ENCODE measurements at places on chromosomes 6 and 20. TPM values are rescaled to one million over a fixed set of nuclear protein-coding genes. Genes with fewer than 3 reads are reported as not detected.

TBXT gene
- not detected for total RNA-seq

- no peak overlapping the region for H3K4me3 ChIP-seq
- H3K4me1 ChIP-seq: peaks cover 9% of the 10 kb centered on the region
- H3K27ac ChIP-seq: no peak overlapping the region
- peaks cover 10% of the 10 kb centered on the region for H3K36me3 ChIP-seq
- no peaks in the 10 kb centered on the region for H3K27me3 ChIP-seq
- no peak for DNase-seq
These were observed 33.4 kb downstream of the SNX5 start for GRCh38 chr20:17935186-17935585.

GRCh38 chr20:49913399-49914047 is 1.8 kb downstream of the SPATA2 start:
- peak overlapping the region; percentile 96 for H3K4me3 ChIP-seq
- H3K4me1 ChIP-seq: peaks cover 23% of the 10 kb centered on the region
- DNase-seq: no peak
- H3K27ac ChIP-seq: no peak overlapping the region

POM121L2 gene
- not detected for total RNA-seq

DNA sequence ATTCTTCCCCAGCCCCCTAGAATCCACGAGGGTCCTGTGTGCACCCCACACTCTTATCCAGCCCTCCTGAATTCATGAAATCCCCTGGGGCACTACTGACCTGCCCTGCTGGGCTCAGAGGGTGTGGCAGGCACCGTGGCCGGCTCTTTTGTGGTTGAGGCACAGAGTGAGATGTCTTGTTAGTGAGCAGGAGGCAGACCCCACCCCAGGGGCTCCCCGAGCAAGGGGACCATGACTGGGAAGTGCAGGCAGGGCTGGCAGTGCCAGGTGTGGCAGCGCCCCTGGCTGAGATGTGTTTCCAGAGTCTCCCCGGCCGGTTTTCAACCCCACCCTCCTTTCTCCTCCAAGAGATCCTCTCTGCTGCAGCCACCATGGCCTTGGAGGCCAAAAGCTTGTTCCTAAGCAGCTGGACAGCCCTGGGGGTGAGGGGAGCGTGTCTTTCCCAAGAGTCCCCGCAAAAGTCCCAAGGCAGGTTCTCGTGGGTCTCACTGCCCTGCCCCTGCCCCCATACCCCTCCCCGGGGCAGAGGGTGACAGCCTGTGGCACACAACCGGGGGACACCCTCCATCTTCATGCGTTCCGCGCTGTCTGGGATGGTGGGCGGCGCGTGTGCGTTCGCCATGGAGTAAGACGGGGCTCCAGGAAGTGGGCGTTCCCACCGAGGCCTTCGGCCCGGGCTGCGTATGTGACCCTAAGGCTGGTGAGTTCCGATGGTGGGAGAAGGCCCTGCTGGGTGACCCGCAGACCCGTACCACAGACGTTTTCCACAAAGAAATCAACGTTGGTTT is 208.9 kb downstream of the TAF4 start:
- no peaks in the 10 kb centered on the region for H3K27me3 ChIP-seq
- H3K4me1 ChIP-seq: peaks cover 2% of the 10 kb centered on the region
- H3K36me3 ChIP-seq: no peaks in the 10 kb centered on the region
- H3K27ac ChIP-seq: no peak overlapping the region
- H3K4me3 ChIP-seq: no peak overlapping the region
